Activated CD4-positive, CD25-positive, alpha-beta regulatory T cell treated with anti-CD3 and anti-CD28 coated beads, Interleukin-2, amount 50 U/mL, for 24 hours (primary cell): ENCODE measurements at places on chromosomes 12 and 14.

DNA sequence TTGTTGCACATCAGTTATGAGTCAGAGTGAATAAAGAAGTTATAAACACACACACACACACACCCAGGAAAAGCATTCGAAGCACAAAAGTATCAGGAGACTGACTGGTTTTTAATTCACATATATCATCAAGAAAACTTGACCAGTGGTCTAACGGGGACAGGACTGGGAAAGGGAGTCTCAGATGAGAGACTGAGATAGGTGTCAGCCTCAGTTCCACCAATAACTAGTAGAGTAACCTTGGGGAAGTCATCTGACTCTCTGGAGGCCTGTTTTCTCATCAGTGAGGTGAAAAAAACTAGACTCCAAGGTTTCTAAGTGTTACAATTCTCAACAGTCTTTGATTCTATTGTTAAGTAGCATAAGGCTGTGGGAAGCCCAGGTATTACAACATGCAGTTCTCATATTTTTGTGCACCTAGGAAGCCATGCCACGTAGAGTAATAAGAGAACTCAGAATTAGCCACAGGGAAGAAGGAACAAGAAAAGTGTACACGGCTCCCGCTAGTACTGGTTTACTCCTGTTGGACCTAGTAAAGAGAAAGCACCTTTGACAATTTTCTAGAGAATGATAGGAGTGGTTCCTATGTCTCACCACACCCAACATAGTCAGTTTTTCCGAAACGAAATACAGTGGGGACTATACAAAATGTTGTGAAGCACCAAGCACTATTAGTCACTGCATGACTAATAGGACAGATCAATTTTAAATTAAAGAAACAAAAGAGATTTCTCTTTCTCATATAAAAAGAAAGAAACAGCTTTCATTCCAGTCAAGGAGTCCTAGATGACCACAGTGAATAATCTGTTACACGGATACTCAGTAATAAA lies 5.0 kb downstream of the PPTC7 start:
- peak; percentile 71 for ATAC-seq

GRCh38 chr12:131121705-131122405 lies 168.1 kb downstream of the ADGRD1 start:
- no peak for ATAC-seq

DNA sequence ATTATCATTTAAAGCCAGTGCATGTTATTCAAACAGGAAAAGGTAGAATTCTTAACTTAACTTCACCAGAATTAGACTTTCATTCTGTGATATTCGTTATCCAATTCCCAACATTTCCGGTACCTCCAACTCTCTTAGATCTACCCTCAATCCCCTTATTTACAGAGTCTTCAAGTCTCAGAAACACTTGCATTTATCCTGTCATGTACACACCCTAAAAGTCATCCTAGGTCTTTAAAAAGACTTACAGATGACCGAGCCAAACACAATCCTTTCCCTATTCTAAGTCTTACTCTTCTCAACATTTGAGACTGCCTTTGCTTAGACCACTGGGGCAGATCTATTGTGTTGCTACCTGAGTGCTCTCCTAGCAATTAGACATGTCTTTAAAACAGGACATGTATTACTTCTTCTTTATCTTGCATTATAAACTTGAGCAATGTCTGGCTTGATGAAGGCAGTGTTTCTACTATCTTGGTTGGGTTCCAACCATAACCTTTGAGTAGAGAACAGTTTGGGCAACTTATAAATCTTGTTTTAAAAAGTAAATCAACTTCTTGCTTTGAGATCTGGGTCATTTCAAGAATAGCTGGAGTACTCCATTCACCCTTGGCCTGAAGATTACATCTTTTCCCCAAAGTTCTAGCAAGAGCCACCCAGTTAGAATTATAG lies 140.6 kb upstream of the PLEKHG7 start:
- ATAC-seq: no peak

GRCh38 chr12:31519511-31519910 lies 71.4 kb downstream of the DENND5B start:
- no peak for ATAC-seq

DNA sequence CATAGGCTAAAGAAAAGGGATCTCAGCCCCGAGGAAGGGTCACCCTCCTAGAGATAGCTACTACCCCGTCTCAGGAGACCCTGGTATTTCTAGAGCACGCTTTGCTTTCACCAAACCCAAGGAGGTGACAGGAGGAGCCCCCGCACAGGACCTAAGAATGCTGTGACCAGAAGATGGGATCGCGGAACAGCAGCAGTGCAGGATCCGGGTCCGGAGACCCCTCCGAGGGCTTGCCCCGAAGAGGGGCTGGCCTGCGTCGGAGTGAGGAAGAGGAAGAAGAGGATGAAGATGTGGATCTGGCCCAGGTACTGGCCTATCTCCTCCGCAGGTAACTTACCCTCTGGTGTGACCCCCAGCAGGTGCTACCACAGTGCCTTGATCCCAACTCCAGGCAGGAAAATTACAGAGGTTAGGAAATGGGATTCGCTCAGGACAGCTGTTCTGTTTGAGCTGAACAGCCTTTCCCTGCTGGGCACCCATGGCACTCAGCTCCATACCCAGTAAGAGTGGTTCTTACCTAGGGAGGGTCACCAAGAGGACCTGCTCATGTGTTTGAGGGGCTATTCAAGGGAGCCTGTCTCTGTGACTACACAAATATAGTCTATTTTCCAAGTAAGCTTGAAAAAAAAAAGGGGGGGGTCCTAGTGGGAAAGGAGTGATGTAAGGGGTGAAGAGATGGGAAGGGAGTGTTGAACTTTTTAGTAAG lies 826 bp upstream of the NRL start:
- no peak for ATAC-seq

- ATAC-seq: no peak
These were observed 41.7 kb upstream of the DDX11 start for GRCh38 chr12:31031951-31032335.

DNA sequence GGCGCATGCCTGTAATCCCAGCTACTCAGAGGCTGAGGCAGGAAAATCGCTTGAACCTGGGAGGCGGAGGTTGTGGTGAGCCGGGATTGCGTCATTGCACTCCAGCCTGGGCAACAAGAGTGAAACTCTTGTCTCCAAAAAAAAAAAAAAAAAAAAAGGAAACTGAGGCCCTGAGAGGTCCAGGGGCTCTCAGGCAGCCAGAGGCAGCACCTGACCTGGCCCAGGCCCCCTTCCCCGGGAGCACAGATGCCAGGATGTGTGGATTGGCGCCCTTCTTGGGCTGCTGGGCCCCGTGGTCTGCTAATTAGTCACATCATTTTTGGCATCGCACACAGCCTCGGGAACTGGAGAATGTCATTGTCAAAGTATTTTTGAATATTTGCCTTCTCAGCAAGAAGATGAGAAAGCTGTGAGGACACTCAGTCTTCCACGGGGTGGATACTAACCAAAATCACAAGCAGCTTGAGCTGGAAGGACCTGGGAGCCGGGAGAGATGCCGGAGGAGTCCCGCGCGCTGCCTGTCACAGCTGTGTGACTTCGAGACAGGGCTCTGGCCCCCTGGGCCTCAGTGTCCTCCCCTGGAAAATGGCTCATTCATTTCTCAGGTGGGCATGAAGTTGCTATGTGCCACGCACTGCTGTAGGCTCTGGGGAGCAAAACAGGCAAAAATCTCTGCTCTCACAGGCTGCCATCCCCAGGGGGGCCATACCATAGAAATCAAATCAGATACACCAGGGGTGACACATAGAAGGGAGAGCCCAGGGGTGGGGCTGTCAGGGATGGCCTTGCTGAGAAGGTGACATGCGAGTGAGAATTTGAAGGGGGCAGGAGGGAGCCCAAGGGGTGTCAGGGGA lies 12.5 kb upstream of the RCOR1 start:
- no peak for ATAC-seq

DNA sequence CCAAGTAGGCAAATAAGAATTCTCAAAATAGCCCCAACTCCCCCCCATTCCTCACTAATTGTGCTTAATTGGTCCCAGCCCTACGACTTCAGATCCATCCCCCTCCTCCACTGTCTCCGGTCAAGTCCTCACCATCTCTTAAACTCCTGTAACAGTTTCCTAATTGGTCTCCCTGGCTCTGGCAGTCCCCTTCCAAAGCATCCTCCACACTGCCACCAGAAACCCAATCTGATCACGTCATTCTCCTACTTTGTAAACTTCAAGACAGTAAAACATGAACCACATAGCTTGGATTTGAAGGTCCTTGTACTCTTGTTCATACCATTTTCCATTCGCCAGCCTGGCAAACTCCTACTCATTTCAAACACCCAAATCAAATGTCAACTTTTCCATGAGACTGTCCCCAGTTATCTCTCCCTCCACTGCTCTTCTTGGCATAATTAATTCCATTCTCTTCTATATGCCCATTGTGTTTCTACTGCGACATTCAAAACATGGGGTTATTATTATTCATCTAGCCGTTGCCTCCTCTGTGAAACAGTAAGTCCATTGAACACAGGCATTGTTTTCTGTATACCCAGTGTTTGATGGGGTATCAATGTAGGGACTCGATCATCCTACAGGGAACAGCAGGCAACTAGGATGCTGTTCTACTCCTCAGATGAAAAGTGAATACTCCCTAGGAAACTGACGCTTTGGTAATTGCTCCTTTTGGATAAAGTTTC lies 104.6 kb downstream of the EGLN3 start:
- no peak for ATAC-seq

DNA sequence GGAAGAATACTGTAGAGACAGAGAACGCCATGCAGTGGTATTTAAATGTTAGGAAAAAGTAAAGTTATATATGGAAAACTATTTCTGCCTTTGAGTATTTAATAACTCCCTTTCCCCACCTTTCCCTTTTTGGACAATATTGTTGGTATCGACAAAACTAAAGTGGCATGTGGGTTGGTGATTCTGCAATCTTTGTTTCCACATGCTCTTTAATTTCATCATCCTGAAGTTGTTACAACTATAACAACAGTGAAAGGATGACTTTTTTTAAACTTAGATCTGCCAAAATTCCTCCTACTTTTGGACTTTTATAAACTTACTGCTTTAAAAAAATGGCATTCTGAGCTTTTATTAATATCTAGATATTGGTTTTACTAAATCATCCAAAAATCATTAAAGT lies 25.3 kb downstream of the TTC8 start:
- ATAC-seq: no peak

GRCh38 chr12:13045816-13046215 lies 1.6 kb downstream of the FAM234B start:
- no peak for ATAC-seq

DNA sequence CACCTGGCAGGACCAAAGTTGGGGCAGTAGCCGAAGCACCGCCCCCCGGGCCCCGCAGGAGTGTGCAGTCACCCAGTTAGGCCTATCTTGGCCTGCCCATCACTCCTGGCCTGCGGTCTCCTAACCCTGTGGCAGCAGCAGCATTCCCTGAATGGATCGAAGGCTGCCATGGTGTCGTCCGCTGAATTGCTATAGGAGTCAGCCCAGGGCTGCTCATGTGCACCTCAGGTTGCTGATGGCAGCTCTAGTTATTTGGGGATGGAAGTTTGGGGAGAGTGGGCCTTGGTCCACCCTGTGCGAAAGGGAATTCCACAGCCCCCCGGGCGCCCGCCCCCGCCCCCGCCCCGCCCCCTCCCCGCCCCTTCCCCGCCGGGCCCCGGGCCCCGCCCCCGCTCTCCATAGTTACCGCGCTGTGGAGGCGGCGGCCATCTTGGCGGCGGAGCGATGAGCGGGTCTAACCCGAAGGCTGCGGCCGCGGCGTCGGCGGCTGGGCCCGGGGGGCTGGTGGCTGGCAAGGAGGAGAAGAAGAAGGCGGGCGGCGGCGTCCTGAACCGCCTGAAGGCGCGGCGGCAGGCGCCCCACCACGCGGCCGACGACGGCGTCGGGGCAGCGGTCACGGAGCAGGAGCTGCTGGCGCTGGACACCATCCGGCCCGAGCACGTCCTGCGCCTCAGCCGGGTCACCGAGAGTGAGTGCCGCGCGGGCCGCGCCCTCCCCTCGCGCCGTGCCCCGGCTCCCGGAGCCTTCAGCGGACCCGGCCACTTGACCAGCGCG lies at the start of gene UNC119B:
Gene UNC119B, plus strand, starts transcription at position 428 of the 774 bp plus-strand sequence. Its CDS starts 17 bp downstream, at position 445.
- ATAC-seq: peak; percentile 81

DNA sequence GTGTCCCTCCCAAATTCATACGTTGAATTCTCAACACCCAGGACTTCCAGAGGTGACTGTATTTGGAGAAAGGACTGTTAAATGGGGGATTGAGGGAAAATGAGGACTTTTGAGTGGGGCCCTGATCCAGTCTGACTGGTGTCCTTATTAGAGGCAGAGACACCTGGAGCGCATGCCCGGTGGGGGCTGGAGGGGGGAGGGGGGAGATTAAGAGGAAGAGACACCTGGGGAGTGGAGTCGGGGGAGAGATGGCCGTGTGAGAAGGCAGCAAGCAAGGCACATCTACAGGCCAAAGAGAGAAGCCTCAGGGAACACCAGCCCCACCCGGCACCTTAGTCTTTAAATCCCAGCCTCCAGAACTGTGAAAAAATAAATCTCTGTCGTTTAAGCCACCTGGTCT lies 209.7 kb downstream of the SLC41A2 start:
- ATAC-seq: no peak

DNA sequence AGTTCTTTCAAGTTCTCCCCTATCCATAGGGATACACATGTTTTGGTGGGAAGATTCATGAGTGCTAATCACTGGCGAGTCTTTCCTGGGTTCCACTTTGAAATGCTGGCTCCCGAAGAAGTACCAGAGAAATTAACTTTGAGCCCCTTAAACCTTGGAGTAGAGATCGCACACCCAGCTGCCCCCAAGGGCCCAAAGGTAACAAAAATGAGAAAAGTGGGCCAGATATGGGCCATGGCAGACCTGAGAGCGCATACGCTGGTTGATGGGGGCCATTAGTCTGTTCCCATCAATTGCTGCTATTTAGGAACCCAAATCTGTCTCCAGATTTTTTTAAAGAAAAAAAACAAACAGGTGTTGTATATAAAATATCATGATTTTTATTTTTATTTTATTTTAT lies 2.1 kb downstream of the GSTZ1 start:
- ATAC-seq: no peak

DNA sequence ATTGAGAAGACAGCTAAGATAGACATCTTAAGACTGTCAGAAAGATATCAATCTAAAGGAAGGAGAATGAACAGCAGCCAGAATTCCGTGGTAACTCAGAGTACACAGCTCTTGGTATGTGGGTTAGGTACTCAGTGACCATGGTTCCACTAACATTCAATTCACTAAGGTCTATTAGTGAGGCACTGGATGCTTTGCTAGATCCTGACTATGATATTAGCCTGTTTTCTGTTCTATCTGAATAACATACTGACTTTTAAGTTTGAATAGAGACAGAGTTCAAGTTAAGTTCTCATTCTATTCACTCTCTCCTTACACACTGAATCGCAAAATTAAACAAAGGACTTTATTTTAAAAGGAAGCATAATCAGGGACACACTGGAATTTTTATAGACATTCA lies 106.4 kb downstream of the PRKD1 start:
- no peak for ATAC-seq

GRCh38 chr12:4621511-4621910 lies 27.3 kb downstream of the AKAP3 start:
- no peak for ATAC-seq

GRCh38 chr12:116934908-116935705 lies 24.4 kb downstream of the FBXW8 start:
- ATAC-seq: no peak

DNA sequence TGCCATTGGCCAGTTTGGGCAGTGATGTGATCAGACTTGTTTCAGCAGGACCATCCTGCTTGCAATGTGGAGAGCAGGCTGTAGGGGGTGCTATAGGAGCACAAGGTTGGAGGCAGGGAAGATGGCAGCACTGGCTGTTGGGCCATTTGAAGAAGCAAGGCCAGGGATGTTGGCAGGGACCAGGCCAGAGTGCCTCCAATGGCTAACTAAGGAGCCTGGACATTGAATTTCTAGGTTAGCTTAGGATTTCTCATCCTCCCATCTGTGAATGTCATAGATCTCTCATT lies 23.5 kb downstream of the FGF23 start:
- ATAC-seq: no peak

GRCh38 chr12:97368462-97369163 lies 94.0 kb upstream of the RMST start:
- ATAC-seq: no peak

GRCh38 chr12:39161465-39162085 lies 256.2 kb upstream of the CPNE8 start:
- ATAC-seq: no peak
